ENCODE measurements at places on chromosomes 1 and 21.

DNA sequence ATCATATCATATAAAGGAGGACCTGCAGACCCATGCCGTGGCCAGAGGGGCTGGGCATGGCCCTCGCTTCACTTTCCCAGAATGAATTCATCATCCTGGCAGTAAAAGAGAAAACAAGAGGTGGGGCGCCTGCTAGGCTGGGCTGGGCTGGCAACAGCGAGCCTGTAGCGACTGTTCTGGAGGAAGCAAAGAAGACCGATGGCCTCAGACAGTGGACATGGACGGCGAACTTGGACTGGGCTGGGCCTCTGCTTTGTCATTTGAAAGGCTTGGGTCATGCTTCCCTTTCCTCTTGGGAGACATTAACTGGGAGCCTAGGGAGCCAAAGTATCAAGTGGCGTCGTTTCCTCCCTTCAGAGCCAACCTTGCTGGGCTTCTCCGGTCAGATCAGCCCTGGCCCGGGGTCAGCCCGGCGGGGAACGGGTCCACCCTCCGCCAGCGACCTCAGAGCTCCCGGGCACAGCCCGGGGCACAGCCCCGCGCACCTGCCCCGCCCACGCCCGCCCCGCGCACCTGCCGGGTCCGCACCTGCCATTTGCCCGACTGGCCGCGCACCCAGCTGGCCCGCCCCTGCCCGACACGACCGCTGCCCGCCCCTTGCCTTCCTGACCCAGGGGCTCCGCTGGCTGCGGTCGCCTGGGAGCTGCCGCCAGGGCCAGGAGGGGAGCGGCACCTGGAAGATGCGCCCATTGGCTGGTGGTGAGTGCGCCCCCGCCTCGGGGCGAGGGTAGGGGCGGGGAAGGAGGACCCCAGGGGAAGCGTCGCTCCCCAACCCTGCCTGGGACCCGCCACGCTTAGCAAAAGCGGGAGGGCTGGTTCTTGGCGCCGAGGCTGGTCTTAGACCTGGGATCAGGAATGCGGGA is at the start of gene FAM3B:
Gene FAM3B, plus strand, starts transcription at position 602 of the 863 bp plus-strand sequence. Its CDS starts 79 bp downstream, at position 681.
- no peak for DNase-seq
- H3K4me3 ChIP-seq, result no peak within 1 kb of the TSS

- H3K4me3 ChIP-seq, result no peak overlapping the region
- H3K27me3 ChIP-seq, result no peaks in the 10 kb centered on the region
- H3K4me1 ChIP-seq, result peaks cover 28% of the 10 kb centered on the region
These were observed 5.8 kb downstream of the ATP5IF1 start for GRCh38 chr1:28241638-28242241.

GRCh38 chr1:6889875-6890480 is 104.7 kb downstream of the CAMTA1 start:
- no peak overlapping the region for H3K4me3 ChIP-seq
- no peaks in the 10 kb centered on the region for H3K27me3 ChIP-seq
- H3K36me3 ChIP-seq, result no peaks in the 10 kb centered on the region
- H3K27ac ChIP-seq, result no peak overlapping the region
- peaks cover under 1% of the 10 kb centered on the region for H3K4me1 ChIP-seq
- peak; percentile 54 for DNase-seq

DNA sequence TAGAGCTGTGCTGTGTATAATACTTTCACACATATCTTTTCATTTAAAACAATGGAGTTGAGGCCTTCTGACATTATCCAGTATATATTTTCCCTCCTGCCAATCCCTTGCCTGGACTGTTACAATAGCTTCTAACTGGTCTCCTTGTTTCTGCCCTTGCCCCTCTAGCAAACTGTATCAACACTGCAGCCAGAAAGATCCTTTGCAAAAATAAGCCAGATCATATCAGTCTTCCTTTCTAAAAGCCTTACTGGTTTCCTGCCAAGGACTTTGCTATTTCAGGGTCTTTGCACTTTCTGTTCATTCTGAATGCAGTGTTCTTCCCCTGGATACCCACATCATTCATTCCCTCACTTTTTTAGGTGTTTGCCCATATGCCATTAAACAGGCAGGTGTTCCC is 370.1 kb downstream of the PTBP2 start:
- no peak for DNase-seq
- peaks cover 6% of the 10 kb centered on the region for H3K36me3 ChIP-seq
- no peaks in the 10 kb centered on the region for H3K27me3 ChIP-seq

GRCh38 chr1:229665912-229666558 is 40.0 kb downstream of the URB2 start:
- peaks cover 15% of the 10 kb centered on the region for H3K36me3 ChIP-seq
- no peak overlapping the region for H3K4me3 ChIP-seq
- no peak overlapping the region for H3K27ac ChIP-seq

DNA sequence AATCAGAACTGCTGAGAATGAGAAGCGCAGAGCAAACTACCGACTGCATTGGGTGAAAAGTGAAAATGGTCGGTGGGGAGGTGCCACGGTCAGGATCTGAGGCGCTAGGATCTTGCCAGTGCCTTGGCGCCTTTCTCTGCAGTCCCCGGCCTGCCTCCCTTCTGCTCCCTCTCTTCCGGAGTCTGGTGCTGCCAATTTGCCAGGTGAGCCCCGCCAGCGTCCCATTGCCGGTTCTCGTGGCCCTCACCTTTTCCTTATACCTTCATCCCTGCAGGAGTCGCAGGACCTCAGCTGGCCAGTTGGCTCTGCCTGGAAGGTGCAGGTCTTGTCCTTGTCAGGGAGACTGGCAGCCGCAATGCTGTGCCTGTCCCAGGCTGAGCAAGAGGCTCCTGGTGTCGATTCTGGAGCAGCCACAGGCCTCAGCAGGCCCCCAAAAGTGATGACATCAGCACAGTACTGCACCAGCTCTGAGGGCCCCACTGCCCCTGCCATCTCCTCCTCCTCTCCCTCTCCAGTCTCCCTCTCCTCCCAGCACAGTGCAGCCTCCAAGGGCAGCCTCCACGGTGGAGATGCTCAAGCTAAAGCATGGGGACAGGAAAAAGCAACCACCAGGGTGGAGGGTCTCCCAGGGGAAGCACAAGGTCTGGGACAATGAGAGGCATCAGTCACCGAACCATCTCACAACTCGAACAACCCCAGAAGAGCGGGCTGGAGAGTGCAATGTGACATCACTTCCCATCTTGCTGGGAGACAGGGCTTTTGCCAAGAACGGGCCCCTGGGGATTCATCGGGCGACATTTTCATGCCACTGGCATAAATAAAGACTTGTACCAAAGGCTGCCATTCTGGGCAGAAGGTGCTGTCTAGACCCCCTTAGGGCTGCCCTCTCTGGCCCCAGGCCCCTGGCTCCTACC is 37.1 kb upstream of the H6PD start:
- DNase-seq, result no peak
- no peak overlapping the region for H3K27ac ChIP-seq
- peaks cover 25% of the 10 kb centered on the region for H3K4me1 ChIP-seq

DNA sequence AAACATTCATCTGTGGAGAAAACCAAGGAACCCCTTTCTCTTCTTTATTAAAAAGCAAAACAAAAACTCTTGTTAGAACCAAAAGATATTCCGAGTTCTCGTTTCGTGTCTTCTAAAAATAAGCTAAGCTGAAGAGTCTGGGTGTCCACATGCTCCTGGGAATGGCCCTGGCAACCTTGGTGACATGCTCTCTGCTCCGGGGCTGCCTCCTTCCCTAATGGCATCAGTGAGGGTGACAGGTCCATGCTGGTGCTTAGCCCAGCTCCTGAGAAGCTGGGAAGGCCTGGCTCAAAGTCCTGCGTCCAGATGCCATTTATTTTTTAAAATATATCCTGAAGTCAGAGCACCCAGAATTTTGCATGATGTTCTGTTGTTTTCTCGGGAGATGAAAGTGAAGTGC is 24.6 kb upstream of the TRAPPC10 start:
- no peak for DNase-seq
- no peaks in the 10 kb centered on the region for H3K27me3 ChIP-seq
- no peak overlapping the region for H3K4me3 ChIP-seq
- no peaks in the 10 kb centered on the region for H3K36me3 ChIP-seq
- H3K4me1 ChIP-seq, result peaks cover 16% of the 10 kb centered on the region
- H3K27ac ChIP-seq, result no peak overlapping the region

- H3K27ac ChIP-seq, result no peak overlapping the region
- no peaks in the 10 kb centered on the region for H3K27me3 ChIP-seq
- peak overlapping the region; percentile 29 for H3K4me3 ChIP-seq
- H3K36me3 ChIP-seq, result peaks cover 19% of the 10 kb centered on the region
These were observed 586 bp upstream of the AGPAT3 start for GRCh38 chr21:43864313-43864961.

- H3K4me1 ChIP-seq, result peaks cover 50% of the 10 kb centered on the region
- no peaks in the 10 kb centered on the region for H3K27me3 ChIP-seq
- peak overlapping the region; percentile 82 for H3K27ac ChIP-seq
- peaks cover 3% of the 10 kb centered on the region for H3K36me3 ChIP-seq
These were observed 1.0 kb upstream of the F11R start for GRCh38 chr1:161021970-161022353.

GRCh38 chr1:192700834-192701271 is 64.9 kb downstream of the RGS13 start:
- no peak overlapping the region for H3K27ac ChIP-seq
- no peak overlapping the region for H3K4me3 ChIP-seq
- no peaks in the 10 kb centered on the region for H3K27me3 ChIP-seq
- no peaks in the 10 kb centered on the region for H3K36me3 ChIP-seq
- DNase-seq, result no peak

- no peak overlapping the region for H3K27ac ChIP-seq
- no peak overlapping the region for H3K4me3 ChIP-seq
- H3K27me3 ChIP-seq, result no peaks in the 10 kb centered on the region
These were observed 336.6 kb upstream of the LYPLAL1 start for GRCh38 chr1:218837051-218837450.

GRCh38 chr1:245969283-245969682 is 537.8 kb downstream of the SMYD3 start:
- DNase-seq, result no peak
- peaks cover 4% of the 10 kb centered on the region for H3K4me1 ChIP-seq
- no peaks in the 10 kb centered on the region for H3K36me3 ChIP-seq
- H3K27ac ChIP-seq, result no peak overlapping the region
- H3K27me3 ChIP-seq, result no peaks in the 10 kb centered on the region

- H3K27ac ChIP-seq, result no peak overlapping the region
- DNase-seq, result no peak
- no peaks in the 10 kb centered on the region for H3K27me3 ChIP-seq
- no peaks in the 10 kb centered on the region for H3K36me3 ChIP-seq
These were observed 28.5 kb upstream of the UMODL1 start for GRCh38 chr21:42042651-42043050.

GRCh38 chr1:154430903-154431302 is 25.8 kb downstream of the IL6R start:
- peaks cover 62% of the 10 kb centered on the region for H3K4me1 ChIP-seq
- H3K27ac ChIP-seq, result peak overlapping the region; percentile 80
- DNase-seq, result no peak
- no peaks in the 10 kb centered on the region for H3K27me3 ChIP-seq
- no peak overlapping the region for H3K4me3 ChIP-seq

- no peaks in the 10 kb centered on the region for H3K36me3 ChIP-seq
- no peaks in the 10 kb centered on the region for H3K27me3 ChIP-seq
- no peaks in the 10 kb centered on the region for H3K4me1 ChIP-seq
- no peak overlapping the region for H3K27ac ChIP-seq
- no peak for DNase-seq
These were observed 8.5 kb upstream of the NBL1 start for GRCh38 chr1:19635646-19636045.

DNA sequence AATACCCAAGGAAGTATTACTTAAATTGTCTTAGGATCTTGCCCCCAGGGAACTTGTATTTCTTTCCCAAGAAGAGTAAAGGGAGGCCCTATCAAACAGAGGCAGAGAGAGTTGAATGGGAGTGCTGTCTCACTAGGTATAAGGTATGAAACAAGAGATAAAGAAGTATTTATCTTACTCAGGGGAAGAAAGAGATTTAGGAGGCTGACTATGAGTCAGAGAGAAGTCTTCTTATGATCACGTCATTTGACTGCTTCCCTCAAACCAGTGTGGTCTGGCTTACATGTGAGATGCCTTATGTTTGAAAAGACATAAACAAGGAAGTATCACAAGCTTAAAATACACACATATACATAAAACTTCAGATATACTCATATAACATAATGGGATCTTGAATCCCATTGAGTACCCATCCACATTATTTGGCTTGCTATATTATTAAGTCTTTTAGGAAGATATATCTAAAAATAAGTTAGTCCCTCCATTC is 29.6 kb downstream of the DUSP10 start:
- H3K36me3 ChIP-seq, result peaks cover 4% of the 10 kb centered on the region
- H3K4me3 ChIP-seq, result no peak overlapping the region
- peak; percentile 51 for DNase-seq
- peak overlapping the region; percentile 93 for H3K27ac ChIP-seq

DNA sequence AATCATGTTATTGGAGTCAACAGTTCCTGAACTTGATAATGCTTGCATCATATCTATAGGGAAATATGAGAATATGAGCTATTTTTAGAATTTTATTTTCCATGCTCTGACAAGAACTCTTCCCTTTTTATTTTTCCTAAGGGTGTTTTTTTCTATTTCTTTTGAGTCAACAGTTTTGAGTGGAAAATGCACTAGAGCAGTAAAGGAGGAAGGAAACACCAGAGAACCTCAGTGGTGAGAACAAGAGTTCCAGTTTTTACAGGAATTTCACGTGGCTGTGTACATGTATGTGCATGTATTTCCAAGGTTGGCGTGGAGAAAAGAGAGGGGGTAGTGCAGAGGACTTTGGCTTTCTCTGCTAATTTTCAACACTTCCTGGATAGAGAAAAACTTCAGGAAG is 63.6 kb upstream of the TNFSF18 start:
- no peaks in the 10 kb centered on the region for H3K36me3 ChIP-seq
- no peak overlapping the region for H3K27ac ChIP-seq
- peaks cover 1% of the 10 kb centered on the region for H3K27me3 ChIP-seq
- DNase-seq, result no peak
- H3K4me3 ChIP-seq, result no peak overlapping the region

- peaks cover 19% of the 10 kb centered on the region for H3K27me3 ChIP-seq
- H3K36me3 ChIP-seq, result no peaks in the 10 kb centered on the region
- no peak overlapping the region for H3K4me3 ChIP-seq
- no peaks in the 10 kb centered on the region for H3K4me1 ChIP-seq
- H3K27ac ChIP-seq, result no peak overlapping the region
These were observed 12.7 kb downstream of the TGFB2 start for GRCh38 chr1:218357893-218358232.

DNA sequence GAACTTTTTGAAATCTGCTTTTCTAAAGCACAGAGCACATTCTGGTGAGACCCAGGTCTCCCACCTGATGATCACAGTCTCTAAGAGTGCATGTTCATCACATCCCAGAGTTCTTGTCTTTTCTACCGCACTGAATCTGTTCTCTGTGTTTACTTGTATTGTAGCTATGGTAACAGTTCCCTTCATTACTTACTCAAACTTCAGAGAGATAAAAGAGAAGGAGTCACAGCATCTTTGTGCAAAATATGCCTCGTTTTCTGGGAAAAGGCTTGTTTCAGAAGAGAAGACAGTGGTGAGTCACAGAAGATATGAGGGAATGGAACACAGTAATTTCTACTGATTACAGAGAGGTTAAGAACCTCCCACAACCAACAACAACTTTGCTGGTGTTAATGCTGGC is 580.6 kb downstream of the PLA2G4A start:
- DNase-seq, result no peak
- no peak overlapping the region for H3K27ac ChIP-seq
- no peaks in the 10 kb centered on the region for H3K4me1 ChIP-seq
- H3K4me3 ChIP-seq, result no peak overlapping the region

DNA sequence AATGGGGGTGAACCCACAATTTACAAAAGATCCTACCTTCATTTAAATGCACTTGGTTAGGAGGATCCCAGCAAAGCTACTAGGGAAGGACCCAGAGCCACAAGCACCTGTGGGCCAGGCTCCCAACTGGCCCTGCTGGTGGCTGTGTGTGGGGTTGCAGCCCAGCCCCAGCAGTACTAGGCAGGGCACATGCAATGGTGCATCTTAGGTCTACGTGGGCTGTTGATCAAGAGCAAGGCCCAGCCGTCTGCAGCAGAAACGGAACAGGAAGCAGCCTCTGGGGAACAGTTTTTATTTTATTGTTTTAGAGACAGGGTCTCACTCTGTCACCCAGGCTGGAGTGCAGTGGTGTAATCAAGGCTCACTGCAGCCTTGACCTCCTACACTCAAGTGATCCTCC is 134.1 kb upstream of the RAB4A start:
- H3K27me3 ChIP-seq, result no peaks in the 10 kb centered on the region
- peaks cover 17% of the 10 kb centered on the region for H3K36me3 ChIP-seq
- peaks cover 41% of the 10 kb centered on the region for H3K4me1 ChIP-seq
- no peak overlapping the region for H3K4me3 ChIP-seq
- no peak overlapping the region for H3K27ac ChIP-seq

Data from activated CD4-positive, alpha-beta memory T cell treated with anti-CD3 and anti-CD28 coated beads for 36 hours (primary cell).